Hematopoietic multipotent progenitor cell treated with erythropoietin and hydrocortisone succinate and interleukin-3 and kit ligand, for 15 days (in vitro differentiated cells): ENCODE measurements at places on chromosomes 2 and 18.
A peak's percentile ranks its signal among the peaks of the same experiment; 100 is the strongest.

DNA sequence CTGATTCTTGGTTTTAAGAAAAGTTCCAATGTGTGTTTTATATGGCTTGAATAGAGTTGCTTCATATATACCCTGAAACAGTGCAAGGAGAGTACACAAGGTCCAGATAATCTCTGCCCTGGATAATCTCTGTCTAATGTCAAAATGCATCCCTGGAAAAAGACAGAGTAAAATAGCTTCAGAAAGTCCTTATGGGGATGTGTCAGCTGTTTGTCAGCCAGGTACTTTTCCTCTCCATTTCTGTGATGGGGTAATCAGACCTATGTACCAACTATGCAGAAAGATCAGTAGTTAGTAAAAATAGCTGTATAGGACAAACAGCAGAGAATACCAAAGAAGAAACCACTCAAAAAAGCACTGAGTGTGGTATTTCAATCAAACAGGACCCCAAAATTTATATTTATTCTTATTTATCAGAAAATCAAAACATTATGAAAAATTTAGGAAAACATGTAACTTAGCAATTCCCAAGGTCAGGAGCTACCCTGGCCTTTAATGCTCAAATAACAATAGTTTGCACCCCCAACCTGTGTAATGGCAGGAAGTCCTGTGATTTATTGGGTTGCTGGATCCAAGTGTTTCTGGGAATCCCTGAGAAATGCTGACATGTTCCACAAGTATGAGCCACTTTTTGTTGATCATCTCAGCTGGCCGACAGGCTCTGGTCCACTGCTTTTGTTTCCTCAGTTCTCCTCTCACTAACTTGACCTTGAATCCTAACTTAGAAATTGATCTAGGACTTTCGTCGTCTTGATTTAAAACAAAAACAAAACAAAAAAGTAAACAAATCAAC lies 69.6 kb downstream of the MDH1 start:
- no peak for DNase-seq

DNA sequence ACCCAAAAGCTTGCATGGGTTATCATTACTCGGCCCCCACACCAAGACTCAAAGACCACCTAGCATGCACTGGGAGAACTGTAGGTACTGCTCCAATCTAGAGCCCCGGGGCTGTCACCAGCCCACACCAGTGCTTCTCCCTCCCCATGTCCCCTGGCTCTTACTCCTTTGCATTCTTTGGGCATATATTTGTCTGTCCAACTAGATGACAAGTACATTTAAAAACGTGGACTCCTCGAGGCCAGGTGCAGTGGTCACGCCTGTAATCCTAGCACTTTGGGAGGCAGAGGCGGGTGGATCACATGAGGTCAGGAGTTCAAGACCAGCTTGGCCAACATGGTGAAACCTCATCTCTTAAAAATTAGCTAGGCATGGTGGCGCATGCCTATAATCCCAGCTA lies 7.8 kb downstream of the AFG3L2 start:
- DNase-seq: no peak

GRCh38 chr2:113407446-113408099 lies 29.9 kb upstream of the ZNG1B start:
- no peak for DNase-seq

DNA sequence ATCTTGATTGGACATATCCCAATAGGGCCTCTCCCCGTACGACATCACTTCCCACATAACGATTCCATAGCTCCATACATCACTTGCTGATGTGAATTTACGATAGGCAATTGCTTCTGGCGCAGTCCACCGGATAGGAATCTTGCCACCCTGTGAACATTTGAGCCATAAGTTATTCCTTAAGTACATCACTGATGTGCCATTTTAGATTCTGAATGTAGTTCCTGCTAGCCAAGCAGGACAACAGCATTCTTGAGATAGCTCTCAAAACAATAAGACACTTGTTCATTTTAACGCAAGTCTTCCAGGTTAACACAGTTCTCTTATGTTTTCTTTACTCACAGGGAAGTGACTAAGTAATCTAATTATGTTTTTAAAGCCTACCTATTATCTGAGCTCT lies 138.0 kb downstream of the EPHA4 start:
- no peak for DNase-seq

- peak; percentile 66 for DNase-seq
These were observed 83.9 kb downstream of the AAK1 start for GRCh38 chr2:69559442-69560146.

GRCh38 chr2:113283704-113284284 lies 5.1 kb upstream of the PAX8 start:
- DNase-seq: no peak

GRCh38 chr2:181656450-181657291 lies at the start of gene CERKL:
Gene CERKL, minus strand, starts transcription at chr2:181657105. Its CDS starts 99 bp downstream, at chr2:181657006.
- no peak for DNase-seq

DNA sequence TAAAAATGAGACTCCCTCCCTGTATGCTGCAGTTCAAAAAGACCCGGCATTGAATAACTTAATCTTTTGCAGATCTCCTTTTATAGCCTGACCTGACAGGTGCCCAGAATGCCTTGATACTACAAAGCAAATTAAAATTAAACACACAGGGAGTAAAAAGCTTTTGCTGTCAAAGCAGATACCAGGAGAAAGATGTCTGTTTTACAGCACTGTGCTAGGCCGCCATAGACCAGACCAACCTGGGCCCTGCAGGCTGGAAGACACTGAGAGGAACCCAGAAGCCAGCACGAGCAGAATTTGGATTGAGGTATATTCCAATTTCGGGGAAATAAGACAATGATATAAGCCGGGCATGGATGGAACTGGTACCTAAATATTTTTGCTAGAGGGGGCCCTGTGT lies 602.8 kb upstream of the SOX11 start:
- DNase-seq: no peak

- no peak for DNase-seq
These were observed 46.7 kb downstream of the NBEAL1 start for GRCh38 chr2:203061346-203061745.

GRCh38 chr2:130152816-130153595 lies 8.1 kb upstream of the CCDC74B start:
- no peak for DNase-seq

DNA sequence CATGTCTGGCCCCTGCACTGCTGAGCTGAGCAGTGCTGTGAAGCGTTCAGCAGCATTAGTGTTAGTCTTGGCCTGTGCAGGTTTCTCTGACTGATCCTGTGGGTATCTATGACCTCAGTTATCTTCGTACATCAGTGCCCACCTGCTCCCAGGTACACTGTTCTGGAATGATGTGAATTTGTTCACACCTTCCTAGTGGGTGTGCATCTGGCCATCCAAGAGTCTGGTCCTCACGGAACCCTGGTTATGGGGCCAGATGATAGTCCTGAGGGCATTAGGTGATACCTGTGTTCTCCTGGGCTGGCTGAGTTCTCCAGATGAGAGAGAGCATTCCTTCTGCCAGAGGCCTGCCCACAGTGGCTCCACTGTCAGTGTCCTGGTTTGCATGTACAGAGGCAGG lies 57.2 kb downstream of the INPP4A start:
- no peak for DNase-seq

DNA sequence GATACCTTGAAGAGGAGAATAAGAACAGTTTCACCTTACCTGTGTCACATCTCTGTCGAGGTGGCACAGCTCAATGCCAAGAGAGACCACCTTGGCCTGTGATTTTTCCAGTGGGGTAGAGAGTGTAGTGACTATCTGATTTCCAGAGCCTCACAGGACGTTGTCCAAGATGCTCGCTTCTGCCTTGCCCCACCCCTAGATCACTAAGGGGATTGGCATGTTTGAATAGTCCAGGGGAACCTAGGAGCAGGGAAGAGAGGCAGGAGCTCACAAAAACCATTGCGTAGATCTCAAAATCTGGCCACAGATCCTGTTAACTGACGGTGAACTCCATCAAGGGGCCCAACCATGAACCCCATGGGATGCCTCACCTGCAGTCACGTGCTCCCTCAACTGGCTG lies 24.2 kb downstream of the TMEM178A start:
- no peak for DNase-seq

DNA sequence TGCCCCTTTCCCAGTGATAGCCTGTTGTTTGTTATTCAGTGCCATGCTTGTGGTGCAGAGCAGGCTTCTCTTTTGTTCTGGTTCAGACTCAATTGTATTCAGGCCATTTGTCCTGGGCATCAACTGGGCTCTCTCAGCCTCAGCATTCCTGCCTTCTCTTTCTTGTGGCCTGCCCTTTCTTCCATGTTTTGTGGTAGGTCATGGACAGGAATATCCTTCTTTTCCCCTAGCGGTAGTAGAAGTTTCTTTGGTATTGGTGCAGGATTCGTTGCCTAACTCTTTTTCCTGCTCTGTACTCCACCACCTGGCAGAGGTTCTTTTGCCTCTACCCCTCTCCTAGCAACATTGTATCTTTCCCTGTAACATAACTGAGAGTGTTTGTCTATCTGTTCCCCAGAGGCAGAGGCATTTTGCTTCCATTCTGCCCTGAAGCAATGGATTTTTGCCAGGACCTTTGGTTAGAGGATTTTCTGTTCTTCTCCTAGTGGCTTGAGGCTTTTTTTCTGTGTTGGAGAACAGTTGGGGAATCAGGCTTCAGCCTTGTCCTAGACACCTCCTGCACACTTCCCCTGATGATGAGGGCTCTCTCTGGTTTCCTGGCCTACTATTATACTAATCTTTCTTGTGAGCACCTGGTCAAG lies 68.5 kb downstream of the NCOA1 start:
- no peak for DNase-seq

GRCh38 chr2:220077488-220077887 lies 450.1 kb downstream of the SLC4A3 start:
- DNase-seq: no peak

DNA sequence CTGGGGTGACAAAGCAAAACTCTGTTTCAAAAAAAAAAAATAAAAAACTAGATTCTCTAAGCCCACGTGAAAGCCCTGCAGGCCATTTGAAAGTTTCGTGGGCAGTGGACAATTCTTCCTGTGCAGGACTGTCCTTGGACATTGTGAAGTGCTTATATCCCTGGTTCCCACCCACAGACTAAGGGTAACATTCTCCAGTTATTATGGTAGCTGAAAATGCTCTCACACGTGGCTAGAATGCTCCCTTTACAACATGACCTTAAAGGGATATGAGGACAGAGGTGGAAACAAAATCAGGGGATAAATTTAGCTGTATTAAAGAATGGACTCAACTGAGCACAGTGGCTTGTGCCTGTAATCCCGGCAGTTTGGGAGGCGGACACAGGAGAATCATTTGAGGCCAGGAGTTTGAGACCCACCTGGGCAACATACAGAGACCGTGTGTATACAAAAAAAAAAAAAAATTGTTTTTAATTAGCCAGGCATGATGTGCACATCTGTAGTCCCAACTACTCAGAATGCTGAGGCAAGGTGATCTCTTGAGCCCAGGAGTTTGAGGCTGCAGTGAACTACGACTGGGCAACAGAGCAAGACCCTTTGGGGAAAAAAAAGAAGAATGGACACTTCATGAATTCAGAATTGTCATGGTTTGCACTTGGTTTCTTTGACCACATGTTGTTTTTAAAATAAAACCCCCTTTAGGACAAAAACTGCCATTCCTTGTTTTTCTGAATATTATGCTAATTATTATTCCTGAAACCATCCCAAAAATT lies 167.9 kb downstream of the MGAT5 start:
- DNase-seq: no peak

- no peak for DNase-seq
These were observed 194.1 kb downstream of the ANAPC1 start for GRCh38 chr2:111689941-111690340.

GRCh38 chr2:67532387-67532786 lies 135.3 kb downstream of the ETAA1 start:
- DNase-seq: no peak

- DNase-seq: no peak
These were observed 27.0 kb downstream of the GCA start for GRCh38 chr2:162370931-162371330.

- DNase-seq: no peak
These were observed 711 bp downstream of the DOK6 start for GRCh38 chr18:69401226-69401971.

DNA sequence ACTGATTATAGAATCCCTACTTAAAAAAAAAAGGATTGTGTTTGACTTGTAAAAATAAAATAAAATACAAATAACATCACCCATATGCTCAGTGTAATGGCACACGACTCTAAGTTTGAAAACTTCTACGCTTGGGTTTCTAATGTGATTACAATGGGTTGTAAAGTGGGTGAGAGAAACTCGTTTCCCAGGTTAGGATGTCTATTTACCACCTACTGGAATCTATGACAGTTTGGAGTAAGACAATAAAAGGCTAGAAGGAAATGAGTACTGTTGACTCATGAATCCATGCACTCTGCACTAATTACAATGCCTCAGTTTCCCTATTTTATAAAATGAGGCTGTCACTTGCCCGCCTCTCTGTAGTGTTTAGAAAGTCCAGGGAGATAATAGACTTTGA lies 204.2 kb upstream of the FBXO11 start:
- no peak for DNase-seq

DNA sequence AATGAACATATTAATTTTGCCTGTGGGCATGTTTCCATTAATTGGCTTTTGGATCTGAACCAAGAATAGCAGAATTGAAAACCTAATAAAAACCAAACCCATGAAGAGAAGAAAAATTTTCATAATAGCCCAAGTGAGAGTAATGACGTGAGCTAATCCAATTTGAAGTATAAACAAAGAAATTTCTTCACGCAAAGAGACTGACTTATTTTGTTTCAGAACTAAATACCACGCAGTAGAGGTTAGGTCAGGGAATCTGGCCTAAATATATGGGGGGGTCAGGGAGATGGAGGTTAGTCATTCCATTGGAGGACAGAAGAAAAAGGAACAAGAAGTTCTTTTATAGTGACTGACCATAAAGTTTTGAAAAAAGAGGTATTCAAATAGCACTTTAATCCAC lies 94.1 kb upstream of the CYP1B1 start:
- no peak for DNase-seq

- DNase-seq: no peak
These were observed 141.8 kb downstream of the ACKR3 start for GRCh38 chr2:236711440-236711839.

- DNase-seq: no peak
These were observed 23.8 kb downstream of the ABCB11 start for GRCh38 chr2:169007356-169007755.

DNA sequence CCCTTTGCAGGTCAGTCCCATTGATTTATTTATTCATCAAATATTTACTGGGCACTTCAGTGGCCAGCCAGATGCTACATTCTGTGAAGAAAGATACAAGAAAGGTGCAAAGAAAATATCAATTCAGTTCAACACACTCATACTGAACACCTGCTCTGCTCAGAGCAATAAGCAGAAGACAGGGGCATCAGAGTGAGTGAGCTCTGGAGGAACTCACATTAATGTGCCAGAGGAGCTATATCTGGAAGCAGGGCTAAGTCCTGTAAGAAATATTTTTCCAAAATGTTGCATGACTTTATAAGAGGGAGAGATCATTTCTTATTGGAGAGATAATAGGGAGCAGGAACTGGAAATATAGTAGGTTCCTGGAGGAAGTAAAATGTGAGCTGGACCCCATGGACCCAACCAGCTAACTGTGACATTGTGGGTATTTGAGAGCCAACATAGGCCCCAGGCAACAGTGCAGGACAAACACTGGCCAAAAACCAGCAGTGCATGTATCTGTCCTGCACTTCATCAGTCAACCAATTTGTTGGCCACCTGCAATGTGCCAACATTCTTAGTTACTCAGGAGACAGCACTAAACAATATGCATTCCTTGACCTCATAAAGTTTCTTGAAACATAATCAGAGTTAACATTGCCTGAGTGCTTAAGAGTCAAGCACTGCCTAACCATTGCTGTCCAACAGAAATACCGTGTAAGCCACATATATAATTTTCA lies 102.7 kb upstream of the PTPRM start:
- no peak for DNase-seq

- DNase-seq: no peak
These were observed 85.8 kb upstream of the HPCAL1 start for GRCh38 chr2:10216677-10217488.
